ENCODE measurements at places on chromosomes 4 and X.

GRCh38 chrX:40772290-40772689 lies 36.9 kb upstream of the MED14 start:
- no peak for DNase-seq

DNA sequence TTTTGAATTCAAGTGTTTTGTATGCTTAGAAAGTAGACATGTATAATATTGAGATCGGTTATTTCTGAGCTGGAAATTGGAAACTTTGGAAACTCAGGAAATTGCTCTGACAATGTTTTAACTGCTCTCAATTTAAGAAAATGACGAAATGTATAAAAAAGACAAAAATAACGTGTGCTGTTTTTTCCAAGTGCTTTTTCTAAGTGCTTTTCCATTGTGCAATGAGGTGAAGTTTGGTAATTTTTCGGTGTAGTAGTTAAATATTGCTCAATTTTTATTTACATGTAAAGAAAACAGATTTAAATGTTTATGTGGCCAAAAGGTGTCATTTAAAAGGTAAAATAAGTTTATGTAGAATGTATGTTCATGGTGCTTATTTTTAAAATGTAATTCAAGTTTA lies 39.4 kb upstream of the RHOH start:
- no peak for DNase-seq

- DNase-seq: no peak
These were observed 352.5 kb upstream of the PITX2 start for GRCh38 chr4:110975338-110975737.

GRCh38 chr4:146637621-146638332 lies 916 bp upstream of the POU4F2 start:
- DNase-seq: no peak

DNA sequence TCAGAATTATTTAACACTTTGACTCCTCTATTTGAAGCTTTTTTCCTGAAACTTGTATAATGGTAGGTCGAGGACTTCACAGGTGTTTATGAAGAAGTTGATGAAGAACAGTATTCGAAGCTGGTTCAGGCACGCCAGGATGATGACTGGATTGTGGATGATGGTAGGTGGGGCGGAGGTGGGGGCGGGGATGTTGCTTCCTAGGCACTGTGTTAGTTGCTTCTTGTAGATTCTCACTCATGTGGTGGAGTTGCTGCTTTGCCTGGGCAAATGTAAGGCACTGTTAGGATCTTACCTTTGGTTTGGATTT lies 9.4 kb downstream of the POLA1 start:
- no peak for DNase-seq

GRCh38 chr4:48472794-48473193 lies 10.3 kb upstream of the SLC10A4 start:
- no peak for DNase-seq

DNA sequence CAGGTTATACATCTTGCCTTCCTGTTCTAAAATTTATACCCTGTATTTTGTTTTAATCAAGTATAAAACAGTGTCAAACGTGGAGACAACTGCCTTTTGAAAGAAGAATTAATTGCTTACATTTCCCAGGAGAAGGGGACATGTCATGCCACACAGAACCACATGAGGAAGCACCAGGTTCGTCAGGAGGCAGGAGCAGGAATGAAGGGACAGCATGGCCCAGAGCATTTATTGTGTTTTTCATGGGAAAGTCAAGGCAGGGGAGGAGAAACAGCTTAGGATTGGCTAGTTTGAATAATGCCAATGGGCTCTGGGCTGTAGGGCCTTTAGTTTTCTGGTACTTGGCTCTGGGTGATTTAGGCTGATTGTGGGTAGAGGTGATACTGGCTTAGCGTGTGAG lies 203.7 kb downstream of the CFAP299 start:
- DNase-seq: no peak

DNA sequence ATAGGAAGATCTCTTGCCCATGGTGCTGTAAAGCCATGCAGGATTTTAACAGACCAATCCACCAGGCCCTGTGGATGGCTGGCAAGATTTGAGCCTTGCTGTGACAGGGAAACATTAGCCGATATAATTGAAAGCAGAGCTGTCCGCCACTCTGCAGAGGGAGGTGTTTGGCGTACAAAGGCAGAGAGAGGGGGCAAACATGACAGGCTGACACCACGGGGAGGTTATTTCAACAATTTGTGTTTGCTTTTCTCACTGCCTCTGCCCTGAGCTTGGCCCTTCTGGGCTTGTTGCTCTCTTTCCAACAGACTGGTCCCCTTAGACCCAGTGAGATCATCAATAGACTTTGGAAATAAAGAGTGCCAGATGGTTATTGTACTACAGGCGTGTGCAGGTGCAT lies 59.4 kb downstream of the CLNK start:
- no peak for DNase-seq

DNA sequence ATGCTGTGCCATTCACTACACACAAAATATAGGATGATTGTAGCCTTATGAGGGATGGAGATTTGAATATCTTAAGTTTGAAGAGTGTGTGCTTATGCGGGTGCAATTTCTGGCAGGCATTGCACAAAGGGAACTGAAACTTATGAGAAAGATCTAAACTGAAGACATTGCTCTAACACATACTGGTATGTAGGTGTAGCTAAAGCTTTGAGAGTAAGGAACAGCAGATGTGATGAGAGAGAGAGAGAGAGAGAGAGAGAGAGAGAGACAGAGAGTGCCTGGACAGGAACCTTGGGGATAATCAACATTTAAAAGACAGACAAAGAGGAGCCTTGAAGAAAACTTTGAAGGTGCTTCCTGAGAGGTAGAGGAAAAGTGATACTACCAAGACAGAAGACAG lies 379.7 kb downstream of the SPRY1 start:
- no peak for DNase-seq

DNA sequence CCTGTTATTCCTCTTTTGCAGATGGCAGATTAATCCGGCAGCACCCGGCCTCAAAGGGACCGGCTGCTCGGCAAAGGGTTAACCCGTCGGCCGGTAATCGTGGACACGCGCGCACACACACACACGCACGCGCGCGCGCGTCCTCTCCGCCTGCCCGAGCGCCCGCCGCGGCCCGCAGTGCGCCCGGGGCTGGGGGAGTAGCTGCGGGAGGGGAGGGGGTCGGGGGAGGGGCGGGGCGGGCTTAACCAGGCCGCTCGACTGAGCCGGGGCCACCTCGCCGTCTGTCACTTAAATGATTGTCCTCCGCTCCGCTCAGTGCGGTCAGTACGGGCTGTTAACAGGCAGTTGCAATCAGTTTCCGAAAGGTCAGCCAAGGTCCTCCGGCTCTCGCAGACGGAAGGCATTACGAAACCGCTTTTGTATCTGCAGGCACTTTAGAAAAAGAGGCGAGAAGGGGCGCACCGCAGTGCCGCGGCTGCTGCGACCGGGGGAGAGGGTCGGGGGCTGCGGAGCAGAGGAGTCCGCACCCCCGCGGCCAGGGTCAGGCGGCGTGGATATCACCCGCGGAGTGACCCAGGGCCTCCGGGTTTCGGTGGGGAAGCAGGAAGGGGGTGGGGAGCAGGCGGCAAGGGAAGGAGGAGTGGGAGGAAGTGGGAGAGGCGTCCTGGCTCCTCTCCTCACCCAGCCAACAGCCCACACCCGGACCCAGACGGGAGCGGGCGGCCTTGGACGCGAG lies 57.3 kb upstream of the BCOR start:
- DNase-seq: peak; percentile 52

- DNase-seq: no peak
These were observed 17.2 kb downstream of the GPR174 start for GRCh38 chrX:79161655-79162054.

DNA sequence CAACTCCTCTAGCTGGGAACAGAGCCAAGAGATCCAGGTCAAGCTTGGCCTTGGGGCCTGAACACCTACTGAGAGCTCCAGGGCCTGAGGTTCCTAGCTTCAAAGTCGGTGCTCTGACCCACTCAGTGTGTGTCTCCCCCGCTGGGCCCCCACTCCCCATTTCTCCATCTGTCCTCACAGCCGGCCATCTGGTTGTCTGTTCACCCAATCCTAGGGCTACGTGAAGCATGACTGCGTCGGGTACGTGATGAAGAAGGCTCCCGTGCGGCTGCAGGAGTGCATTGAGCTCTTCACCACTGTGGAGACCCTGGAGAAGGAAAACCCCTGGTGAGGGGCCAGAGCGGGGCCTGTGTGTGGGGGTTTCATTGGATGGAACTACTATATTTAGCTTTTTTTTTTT lies 12.3 kb downstream of the USP11 start:
- DNase-seq: no peak

GRCh38 chr4:77795326-77795725 lies 23.8 kb downstream of the CNOT6L start:
- DNase-seq: no peak

- DNase-seq: no peak
These were observed 718 bp downstream of the RAB40A start for GRCh38 chrX:103518571-103518970.

- no peak for DNase-seq
These were observed 395 bp downstream of the RAB28 start for GRCh38 chr4:13483768-13484121.

GRCh38 chr4:8385611-8386010 lies 54.9 kb downstream of the ACOX3 start:
- no peak for DNase-seq

DNA sequence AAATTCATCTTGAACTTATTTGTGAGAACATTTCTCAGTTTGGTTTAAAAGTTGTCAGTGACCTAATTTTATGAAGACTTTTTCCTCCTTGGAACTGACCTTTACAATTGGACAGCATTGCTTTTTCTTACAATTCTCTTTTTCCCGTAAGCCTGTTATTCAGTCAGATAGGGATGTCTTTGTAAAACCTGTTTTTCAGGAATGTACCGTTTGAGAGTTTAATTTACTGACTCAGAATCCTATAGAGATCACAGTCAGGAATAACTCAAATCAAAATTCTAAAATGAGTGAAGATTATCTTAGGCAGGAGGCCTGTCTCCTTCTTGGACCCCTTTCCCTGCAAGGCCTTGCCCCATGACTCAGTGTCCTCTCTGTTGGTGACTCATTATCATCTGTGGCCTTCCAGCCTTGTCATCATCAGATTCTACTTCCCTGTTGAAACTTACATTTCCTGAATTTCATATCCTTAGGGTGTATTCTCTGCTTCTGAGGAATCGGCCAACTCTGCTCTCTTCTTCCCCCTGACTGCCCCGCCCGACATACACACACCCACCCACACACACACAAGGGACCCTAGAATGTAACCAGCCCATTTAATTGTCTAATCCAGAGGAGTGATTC lies 99.8 kb downstream of the ARHGAP10 start:
- no peak for DNase-seq

- DNase-seq: no peak
These were observed 763.7 kb downstream of the PDHA2 start for GRCh38 chr4:96603641-96604040.

DNA sequence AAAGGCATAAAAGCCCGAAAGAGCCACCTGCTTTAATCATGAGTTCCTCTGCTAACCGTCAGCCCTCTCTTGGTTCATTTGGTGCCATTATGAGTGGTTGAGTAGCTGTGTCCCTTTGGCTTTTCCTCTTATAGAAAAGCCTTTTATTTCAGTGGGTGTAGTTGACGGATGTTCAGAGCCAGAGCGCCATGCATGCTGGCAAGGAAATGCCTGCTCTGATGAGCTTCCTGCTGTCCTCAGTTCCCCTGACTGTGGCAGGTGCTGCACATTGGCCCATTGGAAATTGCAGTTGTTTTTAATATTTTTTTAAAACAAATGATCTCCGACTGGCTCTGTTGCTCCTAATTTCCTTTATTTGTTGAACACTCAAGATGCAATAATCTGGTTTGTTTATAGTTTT lies 77.3 kb upstream of the LIMCH1 start:
- no peak for DNase-seq

- DNase-seq: no peak
These were observed 743 bp upstream of the NRK start for GRCh38 chrX:105821471-105822121.

- no peak for DNase-seq
These were observed 98.9 kb downstream of the CPEB2 start for GRCh38 chr4:15100994-15101695.

- no peak for DNase-seq
These were observed 44.8 kb upstream of the RPS6KA3 start for GRCh38 chrX:20311505-20311904.

DNA sequence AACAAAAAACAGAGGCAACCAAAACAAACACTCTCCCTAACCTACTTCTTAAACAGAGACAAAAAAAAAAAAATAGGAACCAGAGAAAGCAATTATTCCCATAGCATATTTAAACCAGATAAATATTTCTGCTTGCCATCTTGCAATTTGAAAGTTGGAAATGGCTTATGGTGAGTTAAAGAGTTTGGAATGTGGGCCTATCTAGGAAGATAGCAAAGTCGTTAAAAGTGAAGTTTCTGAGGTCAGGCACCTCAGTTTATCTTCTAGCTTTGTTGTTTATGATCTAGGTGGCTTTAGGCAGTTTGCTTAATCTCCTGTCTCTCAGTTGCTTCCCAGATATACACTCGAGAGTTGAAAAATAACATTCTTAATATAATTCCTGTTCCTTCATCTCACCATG lies 284.2 kb downstream of the KCNIP4 start:
- DNase-seq: no peak

DNA sequence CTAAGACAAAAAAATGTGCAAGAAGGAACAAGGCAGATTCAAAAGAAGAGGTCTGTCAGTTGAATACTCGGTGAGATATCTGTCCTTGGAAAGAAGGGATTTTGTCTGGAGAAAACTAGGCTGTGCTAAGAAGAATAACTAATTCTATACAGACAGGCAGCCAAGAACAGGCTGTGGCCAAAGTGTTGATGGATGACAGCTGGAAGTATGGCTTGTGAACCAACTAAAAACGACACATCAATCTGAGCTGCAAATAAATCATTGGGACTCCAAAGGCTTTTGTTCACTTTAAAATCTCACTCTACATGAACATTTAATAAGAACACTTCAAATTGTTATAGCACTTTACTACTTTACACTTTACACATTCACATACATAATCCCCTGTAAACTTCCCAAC lies 70.5 kb upstream of the IGSF1 start:
- DNase-seq: no peak

DNA sequence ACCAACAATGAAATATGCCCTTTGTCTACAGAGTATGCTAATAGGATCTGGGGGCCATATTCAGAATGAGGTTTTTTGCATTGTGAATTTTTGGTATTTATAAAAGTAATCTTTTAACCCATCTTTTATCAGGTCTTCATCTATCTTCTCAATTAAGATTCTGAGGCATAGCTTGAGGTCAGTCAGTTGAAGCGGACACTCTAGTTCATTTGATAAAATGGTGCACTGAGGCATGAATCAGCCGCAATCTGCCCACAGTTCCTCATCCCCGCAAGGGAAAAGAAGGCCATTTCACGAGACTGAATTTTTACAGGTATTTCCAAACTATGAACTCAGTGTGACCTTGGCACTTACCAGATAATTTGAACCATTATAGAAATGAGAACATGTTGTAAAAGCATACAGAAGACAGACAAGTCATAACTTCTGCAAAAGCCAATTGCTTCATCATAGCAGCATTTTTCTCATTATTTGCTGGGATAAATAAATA lies 19.3 kb upstream of the VCX2 start:
- DNase-seq: no peak

DNA sequence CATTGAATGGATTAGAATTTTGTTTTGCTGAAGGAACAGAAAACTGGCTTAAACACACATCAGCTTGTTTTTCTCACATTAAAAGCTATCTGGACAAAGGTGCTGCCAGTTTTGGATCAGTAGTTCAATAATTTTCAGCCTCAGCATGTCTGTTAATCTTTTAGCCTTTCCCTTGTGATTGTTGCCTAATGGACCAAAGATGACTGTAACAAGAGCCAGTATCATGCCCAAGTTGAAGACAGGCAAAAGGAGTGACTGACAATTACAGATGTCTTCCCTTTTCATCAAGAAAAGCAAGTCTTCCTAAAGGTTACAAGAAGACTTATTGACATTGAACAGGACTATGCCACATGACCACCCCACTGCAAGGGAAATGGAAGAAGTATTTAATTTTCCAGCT lies 419.7 kb downstream of the MAPK10 start:
- no peak for DNase-seq
